ENCODE measurements at places on chromosomes 7 and 10. TPM values are rescaled to one million over a fixed set of nuclear protein-coding genes. Genes with fewer than 3 reads are reported as not detected.
A peak's percentile ranks its signal among the peaks of the same experiment; 100 is the strongest.

GRCh38 chr10:114458955-114459354 is 54.7 kb upstream of the AFAP1L2 start:
- peak; percentile 21 for DNase-seq

- DNase-seq = peak; percentile 67
Measured at GRCh38 chr7:45026984-45027773, 27.2 kb downstream of the CCM2 start.

DNA sequence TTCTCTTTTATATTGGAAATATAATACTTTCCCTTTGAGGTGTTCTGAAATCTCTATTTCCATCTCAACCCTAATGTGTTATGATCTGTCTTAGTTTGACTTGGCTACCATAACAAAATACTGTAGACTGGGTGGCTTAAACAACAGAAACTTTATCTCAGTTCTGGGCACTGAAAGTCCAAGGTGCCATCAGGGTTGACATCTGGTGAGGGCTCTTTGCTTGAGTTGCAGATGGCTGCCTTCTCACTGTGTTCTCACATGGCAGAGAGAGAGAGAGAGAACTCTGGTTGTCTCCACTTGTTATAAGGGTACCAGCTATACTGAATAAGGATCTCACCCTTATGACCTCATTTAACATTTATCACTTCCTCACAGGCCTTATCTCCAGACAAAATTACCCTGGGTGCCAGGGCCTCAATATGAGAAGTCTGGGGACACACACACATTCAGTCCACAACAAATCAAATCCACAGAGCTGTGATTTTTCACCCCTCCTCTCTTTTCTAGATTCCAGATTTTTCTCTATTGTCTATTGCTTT is 104.5 kb downstream of the SRI start:
- no peak for DNase-seq

- DNase-seq = no peak
Measured at GRCh38 chr10:70096705-70097420, 35.8 kb downstream of the AIFM2 start.

DNA sequence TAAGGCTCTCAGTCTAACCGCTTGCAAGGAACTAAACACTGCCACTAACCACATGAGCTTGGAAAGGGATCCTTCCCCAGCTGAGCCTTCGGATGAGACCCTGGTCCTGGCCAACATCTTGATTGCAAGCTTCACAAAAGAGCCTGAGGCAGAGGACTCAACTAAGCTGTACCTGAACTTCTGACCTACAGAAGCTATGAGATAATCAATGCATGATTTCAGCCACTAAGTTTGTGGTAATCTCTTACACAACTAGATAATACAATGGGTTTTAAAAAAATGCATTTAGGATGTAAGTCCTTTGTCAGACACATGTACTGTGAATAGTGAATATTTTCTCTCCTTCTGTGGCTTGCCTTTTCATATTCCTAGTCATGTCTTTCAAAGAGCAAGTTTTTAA is 125.6 kb upstream of the RHEB start:
- DNase-seq = peak; percentile 69

DNA sequence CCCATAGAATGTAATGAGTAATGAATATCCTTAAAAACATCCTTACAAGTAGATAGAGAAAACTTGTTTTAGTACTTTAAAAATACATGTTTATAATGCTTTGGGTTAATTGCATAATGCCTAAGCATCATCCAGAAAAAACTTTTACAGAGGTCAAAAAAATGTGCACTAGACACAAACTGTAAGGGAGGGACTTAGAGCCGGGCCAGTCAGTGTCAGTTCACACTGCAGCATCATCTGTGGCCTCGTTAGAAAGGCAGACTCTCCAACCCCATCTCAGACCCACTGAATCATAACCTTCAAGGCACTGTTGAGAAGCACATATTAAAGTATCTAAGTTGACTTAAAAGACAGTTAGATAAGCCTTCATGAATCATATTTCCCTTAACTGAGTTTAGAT is 230.1 kb upstream of the PRPS1L1 start:
- no peak for DNase-seq

DNA sequence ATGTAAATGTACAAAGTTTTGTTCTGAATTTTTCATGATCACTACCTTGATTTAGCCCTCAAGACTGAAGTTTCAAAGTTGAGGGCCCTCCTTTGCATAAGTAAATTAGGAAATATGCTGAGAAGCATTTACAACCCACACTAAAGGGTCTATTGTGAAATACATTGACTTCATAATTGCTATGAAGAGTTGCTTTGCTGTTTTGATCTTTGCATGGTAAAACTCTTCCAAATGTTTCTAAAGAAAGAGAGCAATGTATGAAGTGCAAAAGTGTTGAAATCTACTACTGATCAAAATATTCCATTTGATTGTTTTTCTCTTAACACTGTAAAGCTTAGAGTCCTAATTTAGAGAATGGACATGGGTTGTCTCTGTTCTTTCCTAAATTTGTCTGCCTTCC is 77.2 kb downstream of the C7orf25 start:
- no peak for DNase-seq

- DNase-seq = no peak
Measured at GRCh38 chr7:43004082-43004481, 71.9 kb downstream of the MRPL32 start.

- peak; percentile 89 for DNase-seq
Measured at GRCh38 chr10:2214092-2214491, 476.8 kb upstream of the ADARB2 start.

DNA sequence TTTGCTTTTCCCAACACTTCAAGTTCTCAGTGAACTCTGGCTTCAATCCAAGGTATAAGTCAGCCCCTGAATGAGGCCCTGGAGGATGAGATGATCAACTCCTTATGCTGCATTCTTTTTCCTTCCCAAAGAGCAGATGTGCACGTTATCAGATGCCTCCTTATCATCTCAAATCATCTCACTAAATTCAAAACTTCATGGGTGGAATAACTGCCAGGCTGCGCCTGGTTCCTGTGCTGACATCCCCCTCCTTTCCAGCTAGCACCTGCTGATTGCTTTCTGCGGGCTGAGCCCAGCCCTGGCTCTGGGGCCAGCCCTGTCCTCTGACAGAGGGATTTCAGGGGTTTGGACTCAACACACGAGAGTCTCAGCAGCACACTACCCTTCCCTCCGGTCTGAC is 44.9 kb downstream of the TLL2 start:
- DNase-seq = no peak

GRCh38 chr10:72285972-72286521 is 12.3 kb downstream of the DDIT4 start:
- no peak for DNase-seq

DNA sequence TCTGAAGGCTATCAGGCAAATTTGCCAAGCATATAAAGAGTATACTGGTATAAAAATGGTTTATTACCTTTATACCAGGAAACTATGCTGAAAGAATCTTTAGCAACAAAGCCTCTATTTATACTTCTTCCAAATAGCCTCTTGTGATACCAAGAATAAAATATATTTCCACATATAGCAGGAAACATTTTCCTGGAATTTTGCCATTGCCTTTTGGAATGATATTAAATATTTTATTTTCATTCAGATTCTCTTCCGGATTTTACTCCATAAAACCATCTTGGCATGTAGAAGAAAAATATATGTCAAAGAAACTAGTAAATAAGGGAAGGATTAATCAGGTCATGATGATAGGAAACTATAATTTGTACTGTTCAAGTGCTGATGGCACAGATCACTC is 17.7 kb downstream of the SOSTDC1 start:
- no peak for DNase-seq

DNA sequence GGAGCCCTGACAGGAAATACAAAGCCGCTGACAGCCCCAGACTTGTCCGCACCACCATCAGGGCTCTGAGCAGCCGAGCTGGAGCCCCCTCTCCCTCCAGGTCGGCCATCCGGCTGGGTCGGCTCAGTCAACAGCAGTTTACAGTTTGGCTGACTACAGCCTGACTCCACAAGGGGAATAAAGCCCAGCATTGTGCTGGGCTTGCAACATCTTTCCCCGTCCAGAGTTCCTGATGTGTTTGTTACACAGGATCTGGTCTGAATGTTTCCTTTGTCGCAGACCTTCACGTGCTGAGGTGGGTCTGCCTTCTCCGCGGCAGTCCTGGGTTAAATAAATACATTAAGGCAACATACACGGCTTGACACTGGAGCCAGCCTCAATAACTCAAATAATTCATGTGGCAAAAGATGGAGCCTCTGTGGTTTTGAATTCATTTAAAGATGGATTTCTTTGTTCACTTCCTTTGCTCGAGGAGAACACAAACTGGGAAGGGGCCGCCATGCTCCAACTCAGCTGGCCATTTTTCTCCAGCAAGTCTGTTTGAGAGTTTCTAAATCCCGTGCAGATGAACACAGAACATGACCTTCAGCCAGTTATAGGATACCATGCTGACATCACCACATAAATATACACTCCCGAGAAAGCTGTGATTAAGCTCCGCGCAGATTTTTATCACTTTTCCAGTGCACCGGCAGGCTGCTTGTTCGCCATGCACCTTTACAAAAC is 192.1 kb downstream of the WDR11 start:
- no peak for DNase-seq

GRCh38 chr10:329361-330099 is 194.3 kb downstream of the ZMYND11 start:
- peak; percentile 89 for DNase-seq

DNA sequence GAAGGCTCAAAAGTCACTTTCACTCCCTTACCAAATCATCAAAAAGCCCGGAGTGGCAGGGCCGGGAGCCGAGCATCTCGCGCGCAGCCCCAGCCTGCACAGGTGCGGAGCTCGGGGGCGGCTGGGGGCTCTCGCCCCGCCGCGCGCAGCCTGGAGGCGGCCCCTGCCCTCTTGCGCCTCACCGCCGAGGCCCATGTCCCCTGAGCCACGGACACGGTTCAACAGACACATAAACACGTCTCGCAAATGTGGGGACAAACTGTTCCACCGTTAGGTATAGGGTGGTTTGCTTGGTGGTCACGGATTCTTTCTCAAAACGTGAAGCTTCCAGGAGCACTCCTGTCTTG is 700 bp downstream of the GSAP start:
- DNase-seq = no peak

- DNase-seq = no peak
Measured at GRCh38 chr7:39259391-39260003, 281.8 kb downstream of the POU6F2 start.

- no peak for DNase-seq
Measured at GRCh38 chr10:36003031-36003600, 361.0 kb upstream of the FZD8 start.

GRCh38 chr7:105943486-105943885 is 19.6 kb upstream of the CDHR3 start:
- DNase-seq = no peak

DNA sequence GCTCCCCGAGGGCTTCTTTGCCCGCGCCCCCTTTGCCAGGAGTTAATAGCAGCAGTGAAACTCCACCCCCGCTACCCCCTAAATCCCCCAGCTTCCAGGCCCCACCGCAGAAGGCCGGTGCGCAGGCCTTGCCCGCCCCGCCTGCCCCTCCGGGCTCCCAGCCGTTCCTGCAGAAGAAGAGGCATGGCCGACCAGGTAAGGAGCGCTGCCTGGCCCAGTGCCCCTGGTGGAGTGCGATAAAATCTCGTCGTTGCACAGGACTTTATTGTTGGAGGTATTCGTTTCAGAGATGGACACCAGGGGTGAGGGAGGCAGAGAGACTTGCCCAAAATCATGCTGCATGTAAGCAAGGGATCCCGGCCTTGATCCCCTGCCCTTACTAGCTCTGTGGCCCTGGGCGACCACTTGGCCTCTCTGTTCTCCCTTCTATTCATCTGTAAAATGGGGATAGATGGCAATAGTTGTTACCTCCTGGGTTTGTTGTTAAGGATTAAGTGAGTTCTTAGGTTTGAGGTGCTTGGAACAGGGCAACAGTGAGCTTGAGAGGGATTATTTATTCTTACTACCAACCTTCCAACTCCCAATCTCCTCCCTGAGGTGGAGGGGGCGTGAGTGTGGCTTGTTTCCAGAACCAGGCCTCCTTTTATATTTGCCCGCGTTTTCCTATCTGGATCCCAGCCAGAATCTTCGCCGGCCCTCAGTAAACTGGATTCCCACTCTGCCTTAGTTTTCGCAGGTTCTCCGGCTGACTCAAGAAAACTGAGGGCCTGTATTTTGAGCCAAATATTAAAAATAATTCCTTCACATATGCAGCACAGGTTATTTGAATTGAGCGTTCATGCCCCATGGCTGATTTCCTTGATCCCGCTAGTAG is 78.3 kb downstream of the WIPF3 start:
- DNase-seq = no peak

DNA sequence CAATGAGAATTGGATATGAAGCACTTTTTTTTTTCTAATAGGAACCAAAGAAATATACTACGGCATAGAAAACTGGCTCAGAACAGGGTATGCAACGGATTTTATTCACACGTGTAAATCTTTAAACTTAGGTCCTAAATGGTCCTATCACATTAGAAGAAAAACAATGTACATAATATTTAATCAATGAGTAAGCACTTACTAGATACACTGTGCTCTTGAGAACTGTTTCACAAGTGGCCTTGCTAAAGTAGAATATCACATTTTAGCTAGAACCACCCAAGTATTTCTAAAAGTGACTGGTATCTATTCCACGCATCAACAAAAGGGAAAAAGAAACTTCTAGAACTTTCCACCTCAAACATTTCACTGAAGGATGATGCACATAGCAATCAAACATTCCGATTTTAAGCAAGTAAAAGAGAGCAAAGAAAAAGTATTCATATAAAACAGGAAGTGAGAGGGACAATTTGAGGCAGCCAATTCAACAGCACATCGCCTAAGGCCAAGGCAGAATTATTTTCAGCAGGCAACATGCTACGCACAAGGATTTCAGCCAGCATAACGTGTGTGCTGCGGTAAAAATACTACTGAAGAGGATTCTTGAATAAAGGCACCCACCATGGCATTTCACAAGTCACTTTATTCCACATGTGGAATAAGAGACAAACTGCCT is 55.8 kb downstream of the PARD3 start:
- DNase-seq = peak; percentile 20

- DNase-seq = no peak
Measured at GRCh38 chr10:1198453-1199344, 142.5 kb downstream of the WDR37 start.

COA1 gene
- 51.6 TPM for total RNA-seq

ZPBP gene
- 0.17 TPM for total RNA-seq

PYROXD2 gene
- total RNA-seq = 8.3 TPM

OPN4 gene
- total RNA-seq = not detected

OR2A12 gene
- not detected for total RNA-seq

ZNF716 gene
- not detected for total RNA-seq

TMEM178B gene
- total RNA-seq = 0.17 TPM

CFAP43 gene
- 0.33 TPM for total RNA-seq

OR6B1 gene
- total RNA-seq = not detected

RPEL1 gene
- not detected for total RNA-seq

PCGF6 gene
- 7.8 TPM for total RNA-seq

CUL1 gene
- 53.5 TPM for total RNA-seq

Data from mammary epithelial cell (primary cell).